ENCODE measurements at places on chromosomes 12 and 14. TPM values are rescaled to one million over a fixed set of nuclear protein-coding genes. Genes with fewer than 3 reads are reported as not detected.

NID2 gene
- polyA plus RNA-seq = 279 TPM

KLHL33 gene
- 0.12 TPM for polyA plus RNA-seq

APEX1 gene
- 219 TPM for polyA plus RNA-seq

PTGDR gene
- polyA plus RNA-seq = not detected

RIMBP2 gene
- not detected for polyA plus RNA-seq

PLXNC1 gene
- 3.4 TPM for polyA plus RNA-seq

TMEM253 gene
- polyA plus RNA-seq = 0.75 TPM

APOLD1 gene
- 8.7 TPM for polyA plus RNA-seq

SOAT2 gene
- 0.34 TPM for polyA plus RNA-seq

TBPL2 gene
- not detected for polyA plus RNA-seq

CD163L1 gene
- polyA plus RNA-seq = 1.0 TPM

MANSC4 gene
- polyA plus RNA-seq = not detected

PAN2 gene
- 32.3 TPM for polyA plus RNA-seq

C14orf93 gene
- polyA plus RNA-seq = 14.7 TPM

LRFN5 gene
- 0.07 TPM for polyA plus RNA-seq

KRT6C gene
- polyA plus RNA-seq = not detected

B4GALNT1 gene
- polyA plus RNA-seq = 1.2 TPM

BMAL2 gene
- 8.4 TPM for polyA plus RNA-seq

RAD51AP1 gene
- polyA plus RNA-seq = 10.5 TPM

SLC39A2 gene
- not detected for polyA plus RNA-seq

CKAP4 gene
- polyA plus RNA-seq = 337 TPM

ENO2 gene
- polyA plus RNA-seq = 29.7 TPM

DLGAP5 gene
- 18.3 TPM for polyA plus RNA-seq

PIK3C2G gene
- polyA plus RNA-seq = not detected

PDZRN4 gene
- not detected for polyA plus RNA-seq

LRP1-AS gene
- polyA plus RNA-seq = not detected

SERPINA5 gene
- 0.12 TPM for polyA plus RNA-seq

P2RX7 gene
- 0.13 TPM for polyA plus RNA-seq

C1RL gene
- 50.5 TPM for polyA plus RNA-seq

C3AR1 gene
- 0.13 TPM for polyA plus RNA-seq

CLMN gene
- 0.27 TPM for polyA plus RNA-seq

FOXN4 gene
- polyA plus RNA-seq = not detected

CTSG gene
- polyA plus RNA-seq = not detected

ARHGEF25 gene
- polyA plus RNA-seq = 26.0 TPM

SERPINA12 gene
- not detected for polyA plus RNA-seq

AQP2 gene
- not detected for polyA plus RNA-seq

RNASE2 gene
- polyA plus RNA-seq = not detected

FGF6 gene
- not detected for polyA plus RNA-seq

BIN2 gene
- not detected for polyA plus RNA-seq

ZNF10 gene
- 4.3 TPM for polyA plus RNA-seq

DAD1 gene
- 383 TPM for polyA plus RNA-seq

MIPOL1 gene
- 1.1 TPM for polyA plus RNA-seq

RNASE3 gene
- not detected for polyA plus RNA-seq

E2F7 gene
- 3.6 TPM for polyA plus RNA-seq

SETD3 gene
- polyA plus RNA-seq = 20.2 TPM

CLEC4D gene
- not detected for polyA plus RNA-seq

COX8C gene
- polyA plus RNA-seq = not detected

BICDL1 gene
- 0.02 TPM for polyA plus RNA-seq

AHNAK2 gene
- 6.6 TPM for polyA plus RNA-seq

RASSF9 gene
- polyA plus RNA-seq = 0.16 TPM

LRP1 gene
- polyA plus RNA-seq = 117 TPM

DEGS2 gene
- not detected for polyA plus RNA-seq

NINJ2 gene
- polyA plus RNA-seq = 0.32 TPM

BDKRB2 gene
- polyA plus RNA-seq = 21.3 TPM

Data from BJ (cell line).